Cortex of kidney (tissue), 1 donor: ENCODE measurements at places on chromosomes 4 and X.

GRCh38 chr4:4415806-4416805 is 29.2 kb downstream of the NSG1 start:
- no peak for DNase-seq

- no peak for DNase-seq
Measured at GRCh38 chr4:147924604-147925412, 192.9 kb downstream of the ARHGAP10 start.

DNA sequence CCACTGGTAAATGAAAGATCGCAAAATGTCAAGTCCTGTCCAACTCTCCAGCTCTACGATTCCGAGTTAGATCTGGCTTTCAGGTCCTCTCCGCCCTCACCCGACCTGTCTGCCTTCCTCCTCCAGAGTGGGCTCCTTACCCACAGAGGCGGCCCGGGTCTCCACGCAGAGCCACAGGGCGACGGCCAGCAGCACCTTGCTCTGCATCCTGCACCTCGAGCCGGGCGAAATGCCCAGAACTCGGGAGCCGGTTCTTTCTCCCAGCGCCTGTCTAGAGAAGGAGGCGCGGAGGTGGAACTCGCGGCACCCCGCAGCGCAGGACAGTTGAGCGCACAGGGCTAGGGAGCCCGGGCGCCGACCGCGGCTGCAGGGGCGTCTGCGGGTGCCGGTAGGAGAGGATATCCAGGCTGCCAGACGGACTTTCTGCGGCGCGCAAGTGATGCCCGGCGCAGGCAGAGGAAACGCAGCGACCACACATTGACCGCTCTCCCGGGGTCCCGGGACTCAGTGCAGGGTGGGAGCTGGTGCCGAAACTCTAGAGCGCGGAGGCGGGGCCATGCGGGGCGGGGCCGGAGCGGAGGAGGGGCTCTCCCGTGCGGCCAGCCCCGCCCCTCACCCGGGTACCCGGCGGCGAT is at the start of gene KDR:
TSS of gene KDR (minus strand) at position 509 of the 635 bp plus-strand sequence. CDS start at position 207, 302 bp downstream.
- DNase-seq: no peak

GRCh38 chrX:115892787-115893671 is 277.5 kb upstream of the AGTR2 start:
- DNase-seq: no peak

- DNase-seq: no peak
Measured at GRCh38 chrX:68912113-68912512, 83.3 kb downstream of the EFNB1 start.

DNA sequence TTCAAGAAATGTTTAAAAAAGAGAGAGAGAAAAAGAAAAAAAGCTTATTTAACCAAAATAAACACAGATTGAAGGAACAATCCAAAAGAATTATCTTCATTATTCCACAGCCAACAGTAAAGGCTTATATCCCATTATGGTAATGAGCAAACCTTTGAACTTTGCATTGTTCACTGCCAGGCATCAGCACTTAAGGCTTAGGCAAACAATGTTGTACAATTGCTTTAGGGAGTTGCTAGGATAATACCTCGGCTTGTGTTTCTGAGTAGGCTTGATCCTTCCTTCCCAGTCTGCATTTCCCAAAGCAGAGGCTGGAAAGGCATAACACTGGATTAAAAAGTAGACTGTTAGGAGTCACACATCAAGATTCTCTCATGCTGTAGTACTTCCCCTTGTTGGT is 352.7 kb upstream of the IGFBP7 start:
- no peak for DNase-seq

DNA sequence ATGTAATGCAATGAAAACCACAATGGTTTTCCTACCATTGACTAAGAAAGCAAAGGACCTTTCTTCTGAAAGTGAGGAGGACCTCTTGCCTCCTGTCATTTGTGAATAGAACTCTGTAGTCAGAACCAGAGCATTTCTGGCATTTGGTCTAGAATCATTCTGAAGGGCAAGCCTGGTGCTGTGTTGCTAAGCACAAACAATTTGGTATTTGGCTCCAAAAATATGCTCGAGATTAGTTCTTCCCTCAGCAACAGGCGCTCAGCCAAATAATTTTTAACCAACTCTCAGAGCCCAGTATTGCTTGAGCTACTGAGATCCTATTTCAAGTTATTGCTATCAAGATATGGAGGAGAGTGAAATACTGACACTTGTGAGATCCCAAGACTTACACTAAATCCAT is 71.0 kb downstream of the SNCA start:
- DNase-seq: no peak
